ENCODE measurements at places on chromosomes 3 and 15. TPM values are rescaled to one million over a fixed set of nuclear protein-coding genes. Genes with fewer than 3 reads are reported as not detected.

The CCR3 gene
- not detected for total RNA-seq

The ACOX2 gene
- total RNA-seq = 4.0 TPM

The SMCO1 gene
- not detected for total RNA-seq

The PTX3 gene
- total RNA-seq = 407 TPM

The FANCD2OS gene
- total RNA-seq = not detected

The TNFAIP8L3 gene
- 29.9 TPM for total RNA-seq

The KCNMB3 gene
- 1.2 TPM for total RNA-seq

The ITGA11 gene
- 0.54 TPM for total RNA-seq

The GABRR3 gene
- total RNA-seq = not detected

The GMPPB gene
- 47.6 TPM for total RNA-seq

The SPINT1 gene
- total RNA-seq = 0.56 TPM

The PPM1L gene
- 1.2 TPM for total RNA-seq

The CCDC66 gene
- 20.1 TPM for total RNA-seq

Data from endothelial cell of coronary artery (primary cell).